Endothelial cell (in vitro differentiated cells): ENCODE measurements at places on chromosomes 1 and 21. TPM values are rescaled to one million over a fixed set of nuclear protein-coding genes. Genes with fewer than 3 reads are reported as not detected.
A peak's percentile ranks its signal among the peaks of the same experiment; 100 is the strongest.

Gene CYP4A11
- not detected for total RNA-seq

GRCh38 chr1:76770979-76771378 is 96.3 kb upstream of the ST6GALNAC5 start:
- no peak for DNase-seq
- no peak overlapping the region for H3K4me3 ChIP-seq
- H3K27ac ChIP-seq: no peak overlapping the region
- no peaks in the 10 kb centered on the region for H3K36me3 ChIP-seq

GRCh38 chr1:176820391-176821031 is 344.0 kb downstream of the ASTN1 start:
- H3K36me3 ChIP-seq: no peaks in the 10 kb centered on the region
- DNase-seq: no peak
- no peaks in the 10 kb centered on the region for H3K4me1 ChIP-seq
- H3K27me3 ChIP-seq: no peaks in the 10 kb centered on the region

- H3K4me1 ChIP-seq: peaks cover 16% of the 10 kb centered on the region
- H3K4me3 ChIP-seq: no peak overlapping the region
- H3K27ac ChIP-seq: peak overlapping the region; percentile 95
- H3K36me3 ChIP-seq: peaks cover 51% of the 10 kb centered on the region
- peaks cover 14% of the 10 kb centered on the region for H3K27me3 ChIP-seq
Observed at GRCh38 chr1:15937146-15937545, 38.8 kb downstream of the ZBTB17 start.

Gene ALX3
- not detected for total RNA-seq

Gene IL22RA1
- total RNA-seq: not detected

- H3K27me3 ChIP-seq: no peaks in the 10 kb centered on the region
- H3K4me3 ChIP-seq: no peak overlapping the region
- no peak overlapping the region for H3K27ac ChIP-seq
Observed at GRCh38 chr1:30778154-30778978, 20.8 kb upstream of the LAPTM5 start.

DNA sequence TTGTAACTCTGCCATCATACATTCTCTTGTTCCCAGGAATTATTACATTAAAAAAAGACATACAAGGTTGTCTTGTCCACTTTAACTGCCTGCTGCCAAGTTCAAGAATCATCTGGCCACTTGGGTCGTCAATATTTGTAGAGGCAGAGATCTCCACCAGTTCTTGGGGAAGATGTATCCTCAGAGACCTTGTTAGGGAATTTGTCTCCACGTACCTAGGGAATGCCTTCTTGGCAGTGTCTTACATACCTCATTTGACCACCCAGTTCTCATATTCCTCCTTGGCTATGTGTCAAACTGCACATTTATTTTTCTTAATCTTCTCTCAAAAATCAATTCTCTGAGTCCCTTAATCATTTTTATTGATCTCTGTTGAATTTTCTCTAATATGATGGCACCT is 266.0 kb downstream of the SPATA17 start:
- no peak for DNase-seq
- H3K4me1 ChIP-seq: no peaks in the 10 kb centered on the region
- H3K4me3 ChIP-seq: no peak overlapping the region

Gene HSPA6
- total RNA-seq: not detected

DNA sequence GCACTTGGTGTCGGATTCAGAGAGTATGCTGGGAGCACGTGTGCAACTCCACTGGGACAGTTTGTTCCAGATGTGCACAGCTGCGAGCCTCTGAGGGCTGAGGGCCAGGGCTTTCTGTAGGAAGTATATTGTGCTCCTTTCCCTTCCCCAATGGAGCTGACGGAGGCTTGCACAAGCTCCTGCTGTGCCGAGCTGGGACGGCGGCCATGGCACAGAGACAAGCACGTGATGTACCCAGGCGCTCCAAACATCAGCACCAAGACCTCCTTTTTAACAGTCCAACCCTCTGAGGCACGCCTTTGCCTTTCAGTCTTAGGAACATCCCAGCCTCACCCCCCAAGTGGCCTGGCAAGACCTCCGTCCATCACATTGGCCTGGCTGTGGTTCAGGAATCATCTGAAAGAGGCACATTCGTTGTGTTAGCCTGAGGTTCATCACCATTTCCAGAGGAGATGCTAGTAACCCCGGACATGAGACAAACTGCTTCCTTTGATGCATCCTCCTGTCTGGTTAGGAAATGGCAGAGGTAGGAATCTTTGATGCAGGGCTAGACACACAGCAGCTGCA is 339.2 kb upstream of the KAZN start:
- H3K27ac ChIP-seq: no peak overlapping the region
- peaks cover 8% of the 10 kb centered on the region for H3K4me1 ChIP-seq
- H3K27me3 ChIP-seq: no peaks in the 10 kb centered on the region
- no peak overlapping the region for H3K4me3 ChIP-seq
- no peaks in the 10 kb centered on the region for H3K36me3 ChIP-seq

DNA sequence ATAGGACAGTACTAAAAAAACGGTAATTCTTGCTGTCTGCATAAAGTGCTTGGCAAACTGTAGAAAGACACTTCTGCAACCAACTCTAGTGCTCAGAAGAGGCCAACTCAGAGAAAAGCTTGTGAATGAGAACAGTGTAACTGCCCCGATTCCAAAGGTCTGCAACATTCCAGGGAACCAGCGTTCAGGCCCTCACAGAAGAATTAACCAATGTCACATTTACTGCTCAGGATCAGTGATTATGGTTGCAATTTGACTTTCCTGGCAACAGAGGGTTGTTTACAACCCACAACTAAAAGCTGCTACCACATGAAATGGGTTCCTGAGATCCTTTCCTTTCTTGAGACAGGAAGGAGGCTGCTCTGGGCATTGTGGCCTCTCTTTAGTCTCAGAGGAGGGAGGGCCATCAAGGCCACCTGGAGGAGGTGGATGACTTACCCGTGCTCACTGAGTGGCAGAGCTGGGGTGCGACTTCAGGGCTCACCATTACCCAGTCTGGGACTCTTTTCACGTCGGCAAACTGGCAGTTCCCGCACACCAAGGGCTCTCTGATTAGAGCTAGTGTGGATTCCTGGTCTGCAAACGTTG is 15.3 kb downstream of the SRSF4 start:
- H3K36me3 ChIP-seq: peaks cover 13% of the 10 kb centered on the region
- no peak overlapping the region for H3K4me3 ChIP-seq
- H3K27me3 ChIP-seq: no peaks in the 10 kb centered on the region
- DNase-seq: no peak
- peaks cover 48% of the 10 kb centered on the region for H3K4me1 ChIP-seq

GRCh38 chr21:26847002-26847401 is 1.8 kb upstream of the ADAMTS1 start:
- no peak for DNase-seq
- peaks cover 38% of the 10 kb centered on the region for H3K4me1 ChIP-seq
- H3K4me3 ChIP-seq: peak overlapping the region; percentile 91
- peaks cover 24% of the 10 kb centered on the region for H3K27me3 ChIP-seq

GRCh38 chr1:201563941-201564340 is 25.0 kb downstream of the NAV1 start:
- H3K4me3 ChIP-seq: no peak overlapping the region
- H3K27me3 ChIP-seq: peaks cover 2% of the 10 kb centered on the region
- peaks cover 60% of the 10 kb centered on the region for H3K4me1 ChIP-seq
- H3K36me3 ChIP-seq: peaks cover 10% of the 10 kb centered on the region
- DNase-seq: no peak

Gene TMEM69
- total RNA-seq: 27.8 TPM

DNA sequence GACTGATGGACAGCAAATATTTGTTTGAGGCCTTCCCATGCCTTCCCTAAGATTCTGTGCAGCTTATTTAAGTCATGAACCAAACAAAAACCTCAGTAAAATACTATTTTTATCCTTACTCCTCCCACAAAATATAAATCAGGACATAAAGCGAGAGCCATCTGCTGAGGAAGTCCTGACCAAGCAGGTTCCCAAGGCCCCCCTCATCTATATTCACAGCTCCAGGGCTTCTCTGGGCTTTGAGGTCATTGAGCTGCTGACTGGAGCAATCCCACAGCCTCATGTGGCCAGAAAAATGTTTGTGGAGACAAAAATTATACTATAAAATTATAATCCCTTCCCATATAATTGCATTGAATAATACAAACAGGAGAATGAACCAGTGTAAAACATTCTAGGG is 846.2 kb downstream of the ADGRL2 start:
- H3K27ac ChIP-seq: no peak overlapping the region
- H3K4me3 ChIP-seq: no peak overlapping the region
- DNase-seq: no peak
- no peaks in the 10 kb centered on the region for H3K36me3 ChIP-seq
- no peaks in the 10 kb centered on the region for H3K4me1 ChIP-seq
- no peaks in the 10 kb centered on the region for H3K27me3 ChIP-seq

Gene METTL13
- 22.1 TPM for total RNA-seq

Gene ACKR1
- 0.23 TPM for total RNA-seq

- DNase-seq: no peak
- H3K27me3 ChIP-seq: no peaks in the 10 kb centered on the region
- H3K36me3 ChIP-seq: peaks cover 17% of the 10 kb centered on the region
- no peak overlapping the region for H3K27ac ChIP-seq
- peaks cover 27% of the 10 kb centered on the region for H3K4me1 ChIP-seq
- no peak overlapping the region for H3K4me3 ChIP-seq
Observed at GRCh38 chr1:170071378-170071777, 3.1 kb downstream of the KIFAP3 start.

- H3K36me3 ChIP-seq: no peaks in the 10 kb centered on the region
- no peak overlapping the region for H3K4me3 ChIP-seq
- peak; percentile 64 for DNase-seq
- no peak overlapping the region for H3K27ac ChIP-seq
- peaks cover 4% of the 10 kb centered on the region for H3K27me3 ChIP-seq
- H3K4me1 ChIP-seq: peaks cover 7% of the 10 kb centered on the region
Observed at GRCh38 chr1:17919525-17920439, 164.6 kb downstream of the ACTL8 start.

DNA sequence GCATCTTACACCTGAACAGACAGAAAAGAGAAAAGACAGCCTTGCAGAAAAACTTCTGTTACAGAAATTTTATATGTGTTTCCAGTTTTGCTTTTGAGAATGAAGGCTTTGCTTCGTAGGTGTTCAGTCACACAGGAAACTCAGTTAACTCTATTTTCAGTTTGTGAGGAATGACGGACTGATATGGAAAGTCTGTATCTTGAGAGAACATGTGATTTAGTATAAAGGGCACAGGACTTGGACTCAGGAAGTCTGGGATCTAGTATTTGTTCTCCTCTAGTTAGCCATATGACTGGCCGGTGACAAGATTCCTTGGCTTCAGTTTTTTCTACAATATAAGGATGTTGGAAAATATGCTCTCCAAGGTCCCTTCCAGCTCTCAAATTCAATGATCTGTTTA is 149.1 kb downstream of the OLFM3 start:
- no peak overlapping the region for H3K27ac ChIP-seq
- no peaks in the 10 kb centered on the region for H3K27me3 ChIP-seq
- no peak overlapping the region for H3K4me3 ChIP-seq
- no peak for DNase-seq
- no peaks in the 10 kb centered on the region for H3K36me3 ChIP-seq

- H3K4me1 ChIP-seq: no peaks in the 10 kb centered on the region
- no peak for DNase-seq
- H3K4me3 ChIP-seq: no peak within 1 kb of the TSS
Observed at GRCh38 chr1:68449901-68450300, at the start of gene RPE65. TSS of gene RPE65 (minus strand) at chr1:68449954. CDS start at chr1:68449905, 49 bp downstream.

Gene CFHR1
- 0.49 TPM for total RNA-seq

Gene TNFRSF9
- total RNA-seq: 4.8 TPM

DNA sequence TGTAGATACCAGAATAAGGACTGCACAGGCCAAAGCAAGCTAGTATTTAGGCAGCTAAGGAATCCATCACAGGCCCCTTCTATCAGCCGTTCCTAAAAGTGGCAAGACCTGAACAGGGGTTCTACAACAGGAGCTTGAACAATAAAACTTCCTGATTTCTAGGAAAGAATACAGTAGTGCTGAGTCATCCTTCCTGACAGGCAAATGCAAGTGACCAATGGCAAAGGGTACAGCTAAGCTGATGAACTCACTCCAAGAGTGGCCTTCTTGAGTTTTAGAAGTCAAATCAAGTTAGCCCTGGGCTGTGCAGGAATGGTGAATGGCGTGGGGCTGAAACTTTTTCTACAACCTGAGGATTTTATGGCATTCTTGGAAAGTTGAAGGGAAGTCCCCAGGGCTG is 112.9 kb downstream of the GREM2 start:
- no peaks in the 10 kb centered on the region for H3K36me3 ChIP-seq
- H3K27me3 ChIP-seq: no peaks in the 10 kb centered on the region
- peak overlapping the region; percentile 37 for H3K27ac ChIP-seq
- no peak overlapping the region for H3K4me3 ChIP-seq
- peaks cover 11% of the 10 kb centered on the region for H3K4me1 ChIP-seq
- no peak for DNase-seq

Gene CFHR3
- total RNA-seq: not detected

- H3K36me3 ChIP-seq: no peaks in the 10 kb centered on the region
- DNase-seq: no peak
- no peak overlapping the region for H3K4me3 ChIP-seq
- H3K4me1 ChIP-seq: no peaks in the 10 kb centered on the region
Observed at GRCh38 chr1:214739621-214740238, 136.7 kb downstream of the CENPF start.

GRCh38 chr21:27545754-27546349 is 579.0 kb upstream of the ADAMTS5 start:
- no peaks in the 10 kb centered on the region for H3K36me3 ChIP-seq
- H3K4me3 ChIP-seq: no peak overlapping the region
- H3K4me1 ChIP-seq: no peaks in the 10 kb centered on the region
- no peak overlapping the region for H3K27ac ChIP-seq
- no peak for DNase-seq

DNA sequence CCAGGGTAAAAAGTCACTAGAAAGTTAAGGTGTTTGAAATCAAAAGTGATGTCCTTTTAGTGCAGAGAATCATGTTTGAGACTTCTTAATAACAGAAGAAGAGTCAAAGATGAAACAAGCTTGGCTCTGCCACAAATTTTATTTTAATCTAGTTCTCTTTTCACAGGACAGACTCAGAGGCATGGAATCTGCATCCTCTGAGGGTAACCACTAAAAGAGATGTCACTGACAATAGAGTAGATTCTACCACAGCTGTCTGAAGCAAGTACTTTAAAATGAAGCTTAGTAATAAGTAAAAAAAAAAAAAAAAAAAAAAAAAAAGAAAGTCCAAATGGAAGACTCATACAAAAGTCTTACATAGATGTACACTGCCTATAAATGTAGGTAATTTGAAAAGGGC is 519.7 kb upstream of the PRMT6 start:
- H3K4me1 ChIP-seq: no peaks in the 10 kb centered on the region
- no peaks in the 10 kb centered on the region for H3K36me3 ChIP-seq
- no peak overlapping the region for H3K4me3 ChIP-seq
- H3K27ac ChIP-seq: no peak overlapping the region
- H3K27me3 ChIP-seq: no peaks in the 10 kb centered on the region

DNA sequence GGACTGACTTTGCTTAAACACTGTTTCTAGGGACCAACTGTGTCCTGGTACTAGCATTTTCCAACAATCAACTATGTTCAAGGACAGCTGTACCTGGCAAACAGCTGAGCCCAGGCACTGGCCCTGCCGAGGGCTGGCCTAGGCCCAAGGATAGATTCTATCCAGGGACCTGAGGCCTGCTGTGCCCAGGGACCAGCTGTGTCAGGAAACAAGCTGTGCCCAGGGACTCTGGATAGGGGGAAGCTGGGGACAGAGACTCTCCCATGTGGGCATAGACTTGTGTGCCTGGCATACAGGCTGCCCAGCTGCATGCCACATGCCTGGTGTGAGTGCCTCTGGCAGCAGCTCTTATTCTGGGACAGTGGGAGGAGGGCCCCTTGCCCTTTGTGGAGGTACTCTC is 38.1 kb upstream of the POU3F1 start:
- no peaks in the 10 kb centered on the region for H3K4me1 ChIP-seq
- no peak overlapping the region for H3K4me3 ChIP-seq
- no peak for DNase-seq
- H3K27me3 ChIP-seq: peaks cover 6% of the 10 kb centered on the region

Gene CSMD2
- total RNA-seq: 2.1 TPM

Gene SLC25A34
- total RNA-seq: 3.5 TPM
